Stimulated activated CD4-positive, alpha-beta T cell treated with anti-CD3 and anti-CD28 coated beads, Interleukin-15, amount 100 ng/mL, for 24 hours (primary cell): ENCODE measurements at places on chromosomes 11 and 22.
A peak's percentile ranks its signal among the peaks of the same experiment; 100 is the strongest.

DNA sequence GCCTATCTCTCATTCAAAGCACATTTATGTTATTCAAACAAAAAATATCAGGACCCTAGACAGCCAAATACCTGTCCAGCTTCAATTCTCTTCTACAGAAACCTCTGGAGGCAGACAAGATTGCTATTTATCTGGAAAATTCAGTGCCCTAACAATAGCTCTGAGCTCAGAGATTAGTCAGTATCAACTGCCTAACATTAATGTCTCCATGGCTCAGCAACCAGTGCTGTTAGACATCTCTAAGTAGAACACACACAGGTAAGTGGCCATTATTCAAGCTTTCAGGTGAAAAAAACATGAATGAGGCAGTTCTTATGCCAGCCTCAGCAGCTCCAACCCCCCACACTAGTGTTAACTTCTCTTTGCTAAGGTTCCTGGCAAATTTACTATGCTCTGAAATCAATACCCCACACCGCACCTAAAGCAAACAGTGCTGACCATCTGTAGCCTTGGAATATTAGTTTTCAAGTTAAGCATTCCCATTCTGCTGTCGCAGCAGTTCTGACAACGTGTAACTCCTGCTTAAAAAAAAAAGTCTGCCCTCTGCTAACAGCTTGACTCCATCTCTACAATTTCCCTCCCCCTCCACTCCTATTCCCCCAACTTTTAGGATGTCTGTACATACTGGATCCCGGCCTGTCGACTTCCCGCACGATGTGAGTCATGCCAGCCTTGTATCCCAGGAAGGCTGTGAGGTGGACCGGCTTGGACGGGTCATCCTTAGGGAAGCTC lies 1.5 kb downstream of the RPL3 start:
- no peak for DNase-seq

DNA sequence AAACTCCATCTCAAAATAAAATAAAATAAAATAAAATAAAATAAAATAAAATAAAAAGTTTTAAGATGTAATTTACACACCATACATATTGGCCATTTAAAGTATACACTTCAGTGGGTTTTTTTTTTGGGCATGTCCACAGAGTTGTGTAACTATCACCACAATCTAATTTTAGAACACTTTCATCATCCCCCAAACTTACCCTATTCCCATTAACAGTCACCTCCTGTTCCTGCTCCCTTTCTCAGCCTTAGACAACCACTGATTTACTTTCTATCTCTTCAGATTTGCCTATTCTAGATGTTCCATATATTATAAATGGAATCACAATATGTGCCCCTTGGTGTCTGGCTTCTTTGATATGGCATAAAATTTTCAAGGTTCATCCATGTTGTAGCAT lies 4.6 kb upstream of the ACER3 start:
- no peak for DNase-seq

DNA sequence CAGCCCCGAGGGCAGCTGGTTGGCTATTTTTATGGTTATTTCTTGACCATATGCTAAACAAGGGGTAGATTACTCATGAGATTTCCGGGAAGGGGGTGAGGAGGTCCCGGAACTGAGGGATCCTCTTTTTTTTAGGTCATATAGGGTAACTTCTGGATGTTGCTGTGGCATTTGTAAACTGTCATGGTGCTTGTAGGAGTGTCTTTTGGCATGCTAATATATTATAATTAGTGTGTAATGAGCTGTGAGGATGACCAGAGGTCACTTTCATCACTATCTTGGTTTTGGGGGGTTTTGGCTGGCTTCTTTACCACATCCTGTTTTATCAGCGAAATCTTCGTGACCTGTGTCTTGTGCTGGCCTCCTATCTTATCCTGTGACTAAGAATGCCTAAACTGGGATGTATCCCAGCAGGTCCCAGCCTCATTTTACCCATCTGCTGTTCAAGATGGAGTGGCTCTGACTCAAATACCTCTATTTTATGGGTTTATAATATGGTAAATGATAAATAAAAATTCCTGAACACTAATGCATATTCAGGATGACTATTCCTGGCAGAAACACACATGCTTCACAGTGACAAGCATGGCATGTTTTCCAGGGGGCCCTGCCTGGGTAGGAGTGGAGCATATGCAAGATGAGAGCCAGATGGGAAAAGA lies 11.2 kb downstream of the KREMEN1 start:
- no peak for DNase-seq

DNA sequence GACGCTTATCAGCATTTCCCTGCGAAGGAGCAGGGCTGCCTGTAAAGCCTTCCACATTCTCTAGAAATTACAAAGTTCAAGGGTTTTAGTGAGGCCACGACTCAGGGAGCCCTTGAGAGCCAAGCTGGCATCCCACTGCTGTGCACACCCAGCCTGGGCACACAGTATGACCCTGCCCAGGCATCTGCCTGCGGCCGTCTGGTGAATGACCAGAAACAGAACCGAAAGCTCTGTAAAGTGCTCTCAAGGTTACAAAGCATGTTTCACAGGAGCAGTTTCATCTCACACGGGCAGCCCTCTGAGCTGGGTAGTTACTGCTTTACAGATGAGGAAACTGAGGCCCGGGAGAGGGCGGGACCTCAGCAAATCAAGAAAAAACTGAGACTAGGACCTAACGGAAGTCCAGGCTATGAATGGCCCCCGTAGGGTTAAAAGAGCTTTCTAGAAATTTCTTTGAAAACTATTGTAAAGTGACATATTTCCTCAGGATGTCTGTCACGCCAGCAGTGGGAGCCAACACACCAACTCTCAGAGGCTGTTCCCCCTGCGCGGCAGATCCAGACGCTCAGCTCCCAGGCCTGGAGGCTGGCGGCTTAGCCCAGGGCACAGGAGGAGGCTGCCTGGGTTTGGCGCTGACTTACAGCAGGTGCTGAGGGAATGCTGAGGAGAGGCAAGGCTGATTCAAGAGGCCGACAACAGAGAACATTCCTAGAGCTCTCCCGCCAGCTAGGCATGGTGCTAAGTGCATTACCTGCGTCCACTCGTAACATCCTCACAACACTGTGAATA lies 7.7 kb upstream of the TCF20 start:
- no peak for DNase-seq

DNA sequence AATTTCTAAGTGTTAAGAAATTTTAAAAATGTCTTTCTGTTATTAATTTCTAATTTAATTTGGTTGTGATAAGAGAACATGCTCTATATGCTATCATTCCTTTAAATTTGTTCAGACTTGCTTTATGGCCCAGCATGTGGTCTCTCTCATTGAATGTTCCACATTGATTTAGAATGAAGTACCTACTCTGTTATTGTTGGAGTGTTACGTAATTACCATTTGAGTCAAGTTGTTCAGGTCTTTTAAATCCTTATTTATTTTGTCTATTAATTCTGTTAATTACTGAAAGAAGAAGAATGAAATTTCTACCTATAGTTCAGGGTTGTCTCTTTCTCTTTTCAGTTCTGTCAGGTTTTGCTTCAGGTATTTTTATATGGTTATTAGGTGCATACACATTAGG lies 57.0 kb downstream of the PRMT3 start:
- DNase-seq, result no peak

GRCh38 chr11:57842873-57843272 lies 81.3 kb downstream of the CTNND1 start:
- DNase-seq, result no peak

DNA sequence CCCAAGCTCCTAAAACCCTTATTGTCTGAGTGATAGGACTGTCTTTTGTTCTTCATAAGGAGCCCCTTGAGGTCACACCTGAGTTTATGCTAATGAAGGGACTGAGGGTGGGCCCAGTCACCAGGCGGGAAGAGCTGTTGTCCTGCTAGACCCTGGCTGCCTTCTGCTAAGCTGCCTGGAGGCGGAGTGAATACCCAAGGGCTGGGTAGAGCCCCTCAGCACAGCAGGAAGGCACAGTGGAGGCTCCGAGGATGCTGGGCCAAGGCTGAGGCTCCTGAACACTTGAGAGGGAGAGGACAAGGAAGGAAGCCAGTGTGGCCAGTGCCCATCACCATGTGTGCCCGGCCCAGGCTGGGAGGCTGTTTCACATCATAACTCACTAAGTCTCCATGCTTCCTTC lies 4.8 kb upstream of the PHF21B start:
- no peak for DNase-seq

DNA sequence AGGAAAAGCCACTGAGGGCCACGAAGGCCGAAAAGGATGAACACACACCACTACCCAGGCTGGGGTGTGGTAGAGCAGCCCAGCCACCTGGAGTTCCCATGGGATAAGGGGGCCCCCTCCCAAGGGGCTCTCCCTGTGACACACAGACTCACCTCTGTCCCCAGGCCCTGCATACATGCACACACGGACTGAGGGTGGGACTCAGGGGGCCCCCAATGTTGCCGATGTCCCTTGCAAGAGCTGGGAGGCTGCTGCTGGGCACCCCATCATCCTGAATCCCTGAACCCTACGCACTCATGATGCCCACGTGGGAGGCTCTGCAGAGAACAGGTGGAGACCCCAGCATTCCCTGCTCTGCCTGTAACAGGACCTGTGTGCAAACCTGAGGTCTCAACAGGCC lies 14.5 kb downstream of the SHANK2 start:
- no peak for DNase-seq

- DNase-seq, result no peak
These were observed 4566.7 kb upstream of the OR11H1 start for GRCh38 chr22:10961043-10961860.

- no peak for DNase-seq
These were observed 63.0 kb downstream of the RELT start for GRCh38 chr11:73439002-73439843.

DNA sequence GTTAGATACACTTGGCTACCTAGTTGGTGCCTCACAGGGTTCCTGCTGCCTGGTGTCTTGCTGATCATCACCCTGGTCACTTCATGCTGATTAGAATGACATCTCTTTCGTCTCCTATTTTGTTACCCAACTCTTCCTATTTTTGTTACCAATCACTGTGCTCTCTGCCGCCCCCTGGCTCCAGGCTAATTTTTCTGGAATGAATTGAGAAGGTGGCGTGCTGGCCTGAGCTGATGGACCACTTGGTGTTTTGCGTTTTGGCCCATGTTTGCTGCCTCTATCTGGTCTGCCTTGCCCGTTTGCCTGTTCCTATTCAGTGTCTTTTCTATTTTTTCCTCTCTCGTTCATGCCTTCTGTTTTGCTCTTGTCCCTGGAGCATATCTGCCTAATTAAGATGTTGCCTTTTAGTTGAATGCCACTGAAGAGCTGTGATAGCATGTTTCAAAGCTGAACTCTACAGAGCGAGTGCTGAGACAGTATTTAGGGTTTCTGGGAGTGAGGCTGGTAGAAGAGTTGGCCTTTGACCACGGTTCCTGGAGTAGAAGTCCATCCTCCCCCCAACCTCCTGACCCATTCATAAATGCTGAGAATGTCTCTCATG lies 5.9 kb upstream of the ATF4 start:
- DNase-seq, result peak; percentile 66

- DNase-seq, result no peak
These were observed 851.8 kb downstream of the BRD1 start for GRCh38 chr22:48975886-48976285.

DNA sequence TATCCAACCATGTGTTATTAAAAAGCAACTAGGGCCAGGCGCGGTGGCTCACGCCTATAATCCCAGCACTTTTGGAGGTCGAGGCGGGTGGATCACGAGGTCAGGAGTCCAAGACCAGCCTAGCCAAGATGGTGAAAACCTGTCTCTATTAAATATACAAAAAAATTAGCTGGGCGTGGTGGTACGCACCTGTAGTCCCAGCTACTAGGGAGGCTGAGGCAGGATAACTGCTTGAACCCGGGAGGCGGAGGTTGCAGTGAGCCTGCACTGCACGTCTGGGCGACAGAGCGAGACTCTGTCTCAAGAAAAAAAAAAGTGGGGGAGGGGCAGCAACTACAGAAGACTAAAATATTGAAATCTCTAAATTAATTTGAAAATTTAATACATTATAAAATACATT lies 18.4 kb downstream of the CHORDC1 start:
- DNase-seq, result no peak

GRCh38 chr22:42992886-42993479 lies 22.0 kb downstream of the PACSIN2 start:
- no peak for DNase-seq

- DNase-seq, result no peak
These were observed 31.6 kb downstream of the C11orf58 start for GRCh38 chr11:16770016-16770415.

DNA sequence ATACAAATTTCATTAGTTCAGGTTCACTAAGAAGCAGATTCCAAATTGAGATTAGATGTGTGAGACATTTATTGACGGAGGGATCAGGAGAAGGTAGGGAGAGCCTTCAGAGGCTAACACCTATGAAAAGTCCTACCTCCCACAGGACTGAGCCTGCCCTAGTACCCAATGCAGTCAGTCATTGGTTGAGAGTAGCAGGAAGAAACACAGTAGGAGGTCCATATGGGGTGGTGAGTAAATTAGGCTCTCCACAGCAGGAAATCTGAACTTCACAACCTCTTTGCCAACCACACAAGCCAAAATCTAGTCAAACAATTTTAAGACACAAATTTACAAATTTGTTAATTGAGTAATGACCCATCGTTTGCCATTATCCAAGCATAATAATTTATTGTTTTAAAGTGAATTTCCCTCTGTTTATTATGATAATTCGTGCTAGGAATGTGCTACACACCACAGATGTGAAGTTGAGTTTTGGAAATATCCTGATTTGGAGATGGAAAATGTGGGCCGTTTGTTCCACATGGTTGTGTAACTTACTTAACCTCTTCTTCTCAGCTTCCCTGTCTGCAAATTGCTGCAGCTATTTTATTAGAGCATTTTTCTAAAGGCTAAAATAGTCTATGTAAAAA lies 542.1 kb downstream of the ETS1 start:
- DNase-seq, result no peak

DNA sequence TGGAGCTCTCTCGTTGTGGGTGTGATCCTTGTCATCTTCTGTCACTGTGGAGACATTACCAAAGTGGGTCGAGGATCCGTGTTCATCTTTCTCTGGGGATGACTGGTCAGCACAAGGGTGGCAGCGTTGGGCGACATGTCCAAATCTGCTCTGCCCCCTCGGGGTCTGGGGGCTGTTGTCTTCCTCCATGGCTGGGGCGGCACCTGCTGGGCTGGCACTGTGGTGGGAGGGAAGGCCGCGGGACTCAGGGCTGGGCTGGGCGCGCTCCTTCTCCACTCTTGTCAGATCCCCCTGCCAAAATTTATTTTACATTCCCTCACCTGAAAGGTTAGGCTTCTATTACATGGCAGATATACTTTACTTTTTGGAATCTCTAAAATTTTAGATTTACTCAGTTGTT lies 96.4 kb downstream of the UVRAG start:
- DNase-seq, result no peak

- no peak for DNase-seq
These were observed 14.9 kb downstream of the MMP20 start for GRCh38 chr11:102610200-102610599.

GRCh38 chr11:34029176-34029575 lies 22.4 kb upstream of the CAPRIN1 start:
- no peak for DNase-seq

GRCh38 chr22:18990355-18991137 lies 54.5 kb upstream of the PRODH start:
- no peak for DNase-seq

- peak; percentile 10 for DNase-seq
These were observed 152.8 kb downstream of the NCAM1 start for GRCh38 chr11:113113801-113114704.
